ENCODE measurements at places on chromosomes 1 and 21.

DNA sequence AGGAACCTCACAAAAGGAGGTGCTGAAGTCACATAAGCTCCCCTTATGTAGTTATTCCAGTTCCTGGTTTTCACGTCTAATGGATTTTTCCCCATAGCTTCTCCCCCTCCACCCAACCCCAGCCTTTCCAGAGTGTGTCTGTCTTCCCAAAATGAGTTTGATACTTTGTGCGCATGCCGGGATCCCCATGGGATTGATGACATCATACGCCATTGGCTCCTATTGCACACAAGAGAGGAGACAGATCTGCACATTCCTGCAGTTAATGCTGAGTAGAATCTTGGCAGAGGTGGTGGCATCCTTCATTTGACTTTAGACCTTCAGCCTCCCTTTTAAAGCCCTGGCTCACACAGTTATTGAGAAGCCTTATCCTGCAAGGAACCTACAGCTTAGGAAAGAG lies 71.4 kb downstream of the DDR2 start:
- DNase-seq, result no peak

DNA sequence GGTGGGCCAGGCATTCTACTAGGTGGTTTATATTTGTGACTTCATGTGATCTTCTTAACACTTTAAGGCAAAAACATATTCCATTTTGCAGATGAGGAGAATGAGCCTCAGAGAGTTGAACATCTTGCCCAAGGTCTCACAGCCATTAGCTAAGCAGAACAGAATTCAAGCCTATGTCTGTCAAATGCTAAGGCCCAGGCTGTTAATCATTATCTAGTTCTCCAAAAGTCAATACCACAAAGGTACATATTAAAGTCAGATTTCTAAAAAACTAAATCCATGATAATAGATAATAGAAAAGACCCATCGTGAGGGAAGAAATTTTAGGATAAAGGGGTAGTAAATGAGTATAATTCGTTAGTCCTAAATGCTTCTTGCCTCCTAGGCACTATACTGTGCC lies 234.3 kb downstream of the KCNH1 start:
- DNase-seq, result no peak

DNA sequence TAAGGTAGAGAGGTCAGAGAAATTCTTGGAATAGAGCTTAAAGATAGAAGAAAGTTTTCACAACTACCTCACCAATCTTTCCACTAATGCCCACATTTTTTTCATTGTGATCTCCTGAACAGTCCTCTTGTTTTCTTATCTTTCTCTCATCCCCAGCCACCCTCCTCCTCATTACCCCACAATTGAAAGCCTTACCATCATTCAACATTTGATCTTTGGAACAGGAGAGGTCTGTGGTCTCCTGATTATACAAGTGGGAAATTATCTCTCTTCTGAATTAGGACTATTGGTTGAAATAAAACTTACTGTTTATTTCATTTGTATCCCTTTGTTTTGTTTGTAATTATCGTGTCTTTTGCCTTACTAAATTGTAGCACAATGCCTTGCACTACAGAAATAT lies 29.6 kb downstream of the DNAH14 start:
- DNase-seq, result no peak

DNA sequence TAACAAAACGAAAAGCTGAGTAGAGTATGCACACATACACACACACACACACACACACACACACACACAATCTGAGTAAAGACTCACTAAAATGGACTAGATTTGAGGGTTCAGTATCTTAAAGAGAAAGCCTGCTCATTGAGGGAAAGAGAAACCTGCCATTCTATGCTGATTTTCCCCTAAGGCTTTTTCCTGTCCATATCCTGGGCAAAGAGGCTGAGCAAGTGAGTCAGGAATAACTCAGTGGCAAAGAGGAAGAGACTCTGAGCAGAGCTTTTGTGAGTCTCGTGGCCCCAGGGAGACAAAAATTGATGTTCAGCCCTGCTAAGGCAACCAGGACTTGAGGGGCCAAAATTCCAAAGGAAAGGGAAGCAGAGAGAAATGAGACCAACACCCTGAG lies 37.3 kb upstream of the RUNX1 start:
- DNase-seq, result no peak

- DNase-seq, result no peak
Observed at GRCh38 chr1:48232722-48233121, 10.2 kb downstream of the SLC5A9 start.

DNA sequence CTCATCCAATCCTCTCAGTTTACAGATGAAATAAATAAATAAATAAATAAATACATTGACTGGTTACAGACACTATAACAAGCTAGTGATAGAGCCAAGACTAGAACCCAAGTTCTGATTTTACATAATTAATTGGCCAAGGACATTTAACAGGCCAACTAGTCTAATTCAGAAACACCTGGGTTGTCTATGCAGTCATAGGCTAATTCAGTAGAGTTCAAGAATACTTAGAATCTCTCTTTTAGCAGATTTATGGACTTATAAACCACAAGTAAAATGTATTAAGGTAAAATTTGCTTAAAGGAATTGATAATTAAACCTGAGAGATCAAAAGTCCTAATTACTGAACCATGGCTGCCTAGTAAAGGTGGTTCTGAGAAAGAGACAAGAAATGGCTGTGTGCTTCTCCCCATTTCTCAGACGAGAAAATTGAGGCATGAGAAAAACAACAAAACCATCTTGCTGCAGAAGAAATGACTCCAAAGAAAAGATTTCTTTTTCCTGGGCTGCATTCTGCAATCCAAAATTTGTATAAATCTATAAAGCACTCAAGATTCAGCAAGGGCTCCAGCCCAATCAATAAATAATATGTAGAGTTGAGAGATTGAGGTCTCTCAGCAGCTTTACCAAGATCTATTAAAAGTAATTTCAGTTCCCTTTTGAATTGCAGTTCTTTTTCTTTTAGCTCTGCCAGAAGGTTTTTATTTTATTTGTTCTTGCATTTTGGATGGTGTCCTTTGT lies 98.3 kb downstream of the DUSP10 start:
- DNase-seq, result no peak

GRCh38 chr1:68015971-68016370 lies 34.5 kb downstream of the DIRAS3 start:
- no peak for DNase-seq

DNA sequence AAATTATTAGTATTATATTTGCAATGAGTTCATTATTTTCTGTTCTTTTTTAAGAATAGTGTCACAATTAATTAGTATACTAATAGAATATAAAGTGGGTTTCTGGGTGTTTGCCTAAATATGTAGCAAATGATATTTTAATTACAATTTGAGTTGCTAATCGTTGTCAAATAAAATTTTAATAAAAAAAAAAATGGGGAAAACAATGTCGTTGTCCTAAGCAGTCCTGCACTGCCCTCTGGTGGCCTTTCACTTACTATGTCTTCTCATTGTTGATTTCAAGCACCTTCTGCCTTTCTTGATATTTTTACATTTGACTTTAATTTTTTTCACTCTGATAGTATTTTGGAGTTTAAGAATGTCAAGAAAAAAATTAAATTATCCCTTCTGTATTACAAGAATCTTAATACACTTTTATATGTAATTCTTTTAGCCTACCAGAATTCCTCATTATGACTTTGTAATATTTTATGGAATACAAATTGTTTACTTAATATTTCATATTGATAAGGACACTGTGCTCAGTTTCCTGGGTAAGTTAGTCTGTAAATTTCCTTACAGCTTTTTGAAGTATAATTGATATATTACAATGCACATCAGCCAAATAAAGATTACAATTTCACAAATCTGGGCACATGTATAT lies 104.5 kb upstream of the FMN2 start:
- no peak for DNase-seq

- DNase-seq, result no peak
Observed at GRCh38 chr1:219626865-219627264, 14.0 kb upstream of the ZC3H11B start.

- DNase-seq, result no peak
Observed at GRCh38 chr21:35861661-35862060, 198.7 kb downstream of the SETD4 start.

DNA sequence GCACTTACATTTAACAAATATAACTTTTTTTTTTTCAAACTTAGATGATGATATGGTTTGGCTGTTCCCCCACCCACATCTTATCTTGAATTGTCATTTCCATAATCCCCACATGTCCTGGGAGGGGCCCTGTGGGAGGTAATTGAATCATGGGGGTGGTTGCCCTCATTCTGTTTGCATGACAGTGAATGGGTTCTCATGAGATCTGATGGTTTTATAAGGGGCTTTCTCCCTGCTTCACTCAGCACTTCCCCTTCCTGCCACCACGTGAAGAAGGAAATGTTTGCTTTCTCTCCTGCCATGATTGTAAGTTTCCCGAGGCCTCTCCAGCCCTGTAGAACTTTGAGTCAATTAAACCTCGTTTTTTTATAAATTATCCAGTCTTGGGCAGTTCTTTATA lies 432.6 kb downstream of the AMY1C start:
- DNase-seq, result no peak

DNA sequence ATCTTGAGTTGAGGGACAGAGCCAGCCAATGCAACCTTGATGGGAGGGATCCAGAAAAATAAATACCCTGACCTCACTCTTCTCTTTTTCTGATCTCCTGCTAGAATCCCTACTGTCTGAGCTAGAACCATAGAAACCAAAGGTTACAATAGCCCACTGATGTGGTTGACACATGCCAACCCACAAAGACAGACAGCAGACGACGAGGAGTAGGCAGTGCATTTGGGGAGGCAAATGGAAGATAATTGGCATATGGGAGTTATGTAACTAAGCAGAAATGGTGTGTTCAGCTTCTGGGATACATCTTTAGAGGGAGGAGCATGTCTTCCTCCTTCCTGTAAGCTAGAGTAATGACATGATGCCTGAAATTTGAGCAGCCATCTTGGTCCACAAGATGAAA lies 171.7 kb upstream of the FGGY start:
- DNase-seq, result no peak

DNA sequence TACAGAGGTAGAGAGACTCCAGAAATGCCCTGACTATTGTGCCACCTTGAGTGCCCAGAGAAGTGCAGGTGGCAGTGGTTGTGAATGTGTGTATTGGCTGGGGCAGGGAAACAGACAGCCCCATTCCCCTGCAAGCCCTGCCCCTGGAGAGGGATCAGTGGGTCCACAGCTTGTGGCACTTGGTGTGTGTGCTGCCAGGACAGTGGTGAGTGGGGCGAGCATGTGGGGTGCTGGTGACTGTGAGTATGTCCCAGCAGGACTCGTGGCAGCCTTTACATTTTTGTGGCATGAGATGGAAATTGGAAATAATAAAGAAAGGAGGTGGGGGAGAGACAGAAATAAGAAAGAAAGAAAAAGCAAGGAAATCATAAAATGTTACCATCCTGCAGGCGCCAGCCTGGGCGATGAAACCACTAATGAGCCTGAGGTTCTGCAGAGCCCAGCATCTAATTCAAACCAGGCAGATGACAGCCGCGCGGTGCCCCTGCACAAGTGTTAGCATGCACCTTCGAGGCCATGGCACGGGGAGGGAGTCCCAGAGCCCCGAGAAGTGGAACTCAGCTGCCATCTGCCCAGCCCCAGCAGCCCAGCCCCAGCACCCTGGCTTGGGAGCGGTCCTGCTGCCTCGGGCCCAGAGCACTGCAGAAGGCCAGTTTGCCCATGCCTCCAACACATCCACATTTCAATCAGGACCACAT lies 49.1 kb upstream of the ZBTB40 start:
- DNase-seq, result no peak

GRCh38 chr1:181743878-181744312 lies 260.6 kb downstream of the CACNA1E start:
- no peak for DNase-seq

GRCh38 chr1:70714149-70714548 lies 303.1 kb downstream of the CTH start:
- no peak for DNase-seq

- peak; percentile 1 for DNase-seq
Observed at GRCh38 chr1:14435368-14436023, 163.0 kb upstream of the KAZN start.

GRCh38 chr1:69587391-69587790 lies 19.7 kb downstream of the LRRC7 start:
- DNase-seq, result no peak

DNA sequence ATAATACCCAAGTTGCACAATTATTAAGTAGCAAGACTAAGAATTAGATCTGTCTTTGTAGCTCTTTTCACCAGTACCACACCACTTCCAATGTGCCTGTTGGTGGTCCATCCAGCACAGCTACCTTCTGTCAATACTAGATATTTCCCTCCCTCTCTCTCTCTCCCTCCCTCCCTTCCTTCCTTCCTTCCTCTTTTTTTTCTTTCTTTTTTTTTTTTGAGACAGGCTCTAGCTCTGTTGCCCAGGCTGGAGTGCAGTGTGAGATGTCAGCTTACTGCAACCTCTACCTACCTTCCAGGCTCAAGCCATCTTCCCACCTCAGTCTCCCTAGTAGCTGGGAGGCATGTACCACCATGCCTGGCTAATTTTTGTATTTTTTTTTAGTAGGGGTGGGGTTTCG lies 21.1 kb downstream of the KPNA6 start:
- DNase-seq, result no peak

DNA sequence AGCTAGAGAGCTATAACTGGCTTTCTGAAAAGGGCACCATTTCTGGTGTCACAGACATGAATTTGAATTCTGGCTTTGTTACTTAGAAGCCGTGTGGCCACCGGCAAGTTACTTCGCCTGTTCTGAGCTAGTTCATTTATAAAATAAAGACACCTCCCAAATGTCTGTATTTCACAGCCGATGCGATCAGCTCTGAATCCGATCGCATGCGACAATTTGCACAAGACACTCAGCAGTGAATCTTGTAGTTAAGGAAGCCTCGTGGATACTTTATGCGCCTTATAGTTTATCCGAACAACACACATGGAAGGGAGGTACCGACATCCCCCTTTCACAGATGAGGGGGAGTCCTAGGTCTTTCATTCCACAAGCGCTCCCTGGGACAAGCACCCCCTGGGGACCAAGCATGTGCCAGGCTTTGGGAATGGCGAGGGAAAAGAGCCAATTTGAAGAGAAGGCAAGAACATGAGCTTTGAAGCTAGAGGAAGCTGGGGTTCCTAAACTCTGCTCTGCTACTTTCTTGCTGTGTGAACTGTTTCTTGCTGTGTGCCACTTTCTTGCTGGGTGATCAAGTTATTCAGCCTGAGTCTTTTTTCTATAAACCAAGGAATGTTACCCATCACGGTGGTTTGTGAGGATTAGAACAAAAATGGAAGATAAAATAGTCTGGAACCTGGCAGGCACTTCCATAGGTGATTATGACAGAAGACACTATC lies 3.9 kb downstream of the ID3 start:
- no peak for DNase-seq

- DNase-seq, result peak; percentile 51
Observed at GRCh38 chr1:9294405-9294773, 1.7 kb downstream of the SPSB1 start.

All from SW 1271 (cell line).